Non-pigmented ciliary epithelial cell (primary cell): ENCODE measurements at places on chromosomes 7 and 10.

- DNase-seq: no peak
Observed at GRCh38 chr7:139808427-139808826, 20.6 kb upstream of the TBXAS1 start.

DNA sequence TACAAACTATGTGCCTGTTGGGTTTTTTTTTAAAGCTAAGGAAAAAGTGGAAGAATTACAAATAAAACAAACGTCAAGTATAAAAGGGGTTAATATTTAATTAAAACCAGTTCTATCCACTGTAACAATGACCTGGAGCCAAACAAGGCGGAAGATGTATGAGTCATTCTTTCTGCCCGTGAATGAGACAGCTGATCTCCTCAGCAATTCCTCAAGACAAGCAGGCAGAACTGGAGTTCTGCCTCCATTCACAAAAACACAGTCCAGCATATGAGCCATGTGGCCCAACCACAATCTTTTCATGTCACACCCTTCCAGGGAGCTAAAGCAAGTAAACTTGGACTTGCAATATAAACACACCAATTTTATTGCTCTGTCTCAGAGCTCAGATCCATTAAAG lies 8.4 kb downstream of the ETV1 start:
- DNase-seq: peak; percentile 95

- DNase-seq: no peak
Observed at GRCh38 chr7:44489955-44490350, 505 bp downstream of the NUDCD3 start.

- DNase-seq: no peak
Observed at GRCh38 chr10:119138346-119139306, 26.9 kb downstream of the SFXN4 start.

DNA sequence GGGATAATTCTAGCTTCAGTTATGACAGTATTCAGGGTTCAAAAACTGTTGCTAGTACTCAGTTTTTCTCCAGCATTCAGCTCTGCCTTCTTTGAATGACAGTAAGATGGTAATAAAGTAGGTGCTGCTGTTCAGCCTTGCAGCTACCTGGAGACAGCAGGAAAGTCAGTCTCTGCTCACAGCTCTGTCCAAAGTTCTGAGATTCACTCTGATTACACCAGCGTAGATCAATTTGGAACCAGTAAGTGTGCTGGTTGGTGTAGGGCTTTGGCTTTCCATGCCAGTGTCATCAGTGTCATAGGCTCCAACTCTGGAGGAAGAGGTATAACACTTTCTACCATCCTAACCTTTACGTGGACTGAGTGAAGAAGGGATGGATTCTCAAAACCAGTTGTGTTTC lies 26.2 kb downstream of the STK17A start:
- DNase-seq: no peak

- no peak for DNase-seq
Observed at GRCh38 chr7:26202019-26202990, 760 bp downstream of the CBX3 start.

GRCh38 chr10:77358656-77359055 lies 279.0 kb downstream of the KCNMA1 start:
- DNase-seq: no peak

- DNase-seq: no peak
Observed at GRCh38 chr10:80701706-80702105, 164.0 kb downstream of the SH2D4B start.

DNA sequence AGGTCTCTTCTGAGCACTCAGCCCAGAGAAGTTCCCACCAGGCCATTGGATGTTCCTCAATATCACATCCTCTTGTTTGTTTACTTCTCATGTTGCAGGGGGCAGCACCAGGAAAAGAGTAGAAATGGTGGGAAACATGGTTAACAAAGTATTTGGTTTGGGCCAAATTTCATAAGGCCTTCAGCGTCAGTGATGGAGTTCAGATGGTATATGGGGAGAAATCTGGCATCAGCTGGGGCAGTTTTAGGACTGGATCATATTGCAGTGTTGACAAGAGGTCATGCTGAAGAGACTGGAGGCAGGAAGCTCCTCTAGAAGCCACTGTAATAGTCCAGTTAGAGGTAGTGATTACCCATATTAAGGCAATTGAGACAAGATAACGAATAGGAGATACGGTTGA lies 200.0 kb downstream of the WDR11 start:
- no peak for DNase-seq

DNA sequence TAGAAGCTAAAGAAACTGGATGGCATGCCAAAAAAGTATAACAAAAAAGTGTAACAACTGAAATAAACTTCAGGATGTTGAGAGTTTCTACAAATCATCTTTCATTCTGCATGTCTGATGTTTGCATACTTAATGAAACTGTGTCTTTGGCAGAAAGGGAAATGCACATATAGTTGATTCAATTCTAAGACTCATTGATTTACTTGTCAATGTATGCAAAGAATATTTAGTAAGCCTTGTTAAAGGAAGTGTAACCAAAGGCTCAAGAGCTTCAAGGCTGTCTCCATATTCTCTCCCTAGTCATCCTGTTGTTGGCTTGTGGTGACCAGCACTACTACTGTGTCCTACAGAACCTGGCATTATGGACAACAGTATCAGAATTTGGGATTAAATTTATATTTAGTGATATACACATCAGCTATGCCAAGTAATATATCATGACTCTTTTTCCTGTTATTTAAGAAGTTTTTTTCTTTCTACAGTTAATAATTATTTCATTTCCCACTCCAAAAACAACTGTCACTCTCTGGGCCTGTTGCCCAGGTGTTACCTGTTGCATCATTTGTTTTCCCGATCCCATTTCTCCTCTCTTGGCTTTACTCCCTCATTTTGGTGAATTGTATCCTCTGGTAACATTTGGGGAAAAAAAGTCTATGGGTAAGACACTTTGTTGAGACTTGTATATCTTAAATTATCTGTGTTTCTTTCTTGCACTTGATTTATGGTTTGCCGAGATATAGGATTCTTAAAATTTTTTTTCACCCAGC lies 226.6 kb upstream of the BMPER start:
- no peak for DNase-seq

DNA sequence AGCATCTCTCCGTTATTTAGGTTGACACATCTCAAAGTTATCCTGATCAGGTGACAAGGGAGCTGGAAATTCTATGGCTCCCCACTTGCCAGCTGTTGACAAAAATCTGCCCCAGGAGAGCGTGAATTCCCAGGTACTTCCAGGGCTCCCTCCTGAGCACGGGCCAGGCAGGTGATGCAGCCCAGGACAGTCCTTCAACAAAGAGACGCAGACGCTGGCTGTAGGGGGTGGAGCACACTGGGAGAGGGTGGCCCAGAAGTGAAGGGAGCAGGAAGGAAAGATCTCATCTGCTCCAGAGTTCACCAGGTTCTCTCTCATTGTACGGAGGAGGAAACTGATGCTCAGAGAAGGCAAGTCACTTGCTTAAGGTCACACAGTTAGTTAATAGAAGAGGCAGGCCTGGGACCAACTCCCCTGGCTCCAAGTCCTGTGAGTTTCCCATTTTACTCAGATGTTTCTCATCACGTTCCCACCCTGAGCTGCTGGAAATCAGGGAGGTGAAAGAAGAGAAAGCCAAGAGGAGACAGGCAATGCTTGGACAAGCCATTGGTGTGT lies 41.0 kb upstream of the CHST3 start:
- DNase-seq: no peak

GRCh38 chr7:28500138-28500537 lies 87.8 kb downstream of the CREB5 start:
- no peak for DNase-seq

GRCh38 chr7:121486590-121486989 lies 90.5 kb upstream of the FAM3C start:
- DNase-seq: no peak

DNA sequence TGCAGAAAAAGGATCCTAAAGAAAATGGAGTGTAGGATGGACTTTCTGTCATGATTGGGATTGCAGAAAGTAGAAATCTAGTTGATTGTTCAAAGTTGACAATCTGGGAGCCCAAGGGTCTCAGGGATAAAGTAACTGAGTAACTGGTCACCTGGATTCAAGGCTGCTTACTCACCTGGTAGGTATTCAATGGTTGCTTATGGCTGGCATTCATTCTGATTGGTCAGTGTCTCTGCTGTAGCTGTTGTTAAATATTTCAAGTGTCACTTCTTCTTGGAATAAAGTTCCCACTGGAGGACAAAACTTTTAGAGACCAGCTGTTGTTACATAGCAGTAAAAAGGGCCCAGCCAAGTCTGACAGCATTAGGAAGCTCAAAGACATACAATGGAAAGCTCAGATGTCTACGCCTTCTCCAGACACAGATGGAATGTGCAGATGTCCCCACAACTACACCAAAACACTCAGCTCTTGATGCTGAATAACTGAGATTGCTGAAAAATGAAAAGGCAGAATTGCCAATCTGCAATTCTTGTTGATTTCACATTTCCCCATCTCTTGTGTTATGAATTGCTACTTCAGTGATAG lies 106.9 kb downstream of the ZNF467 start:
- no peak for DNase-seq

DNA sequence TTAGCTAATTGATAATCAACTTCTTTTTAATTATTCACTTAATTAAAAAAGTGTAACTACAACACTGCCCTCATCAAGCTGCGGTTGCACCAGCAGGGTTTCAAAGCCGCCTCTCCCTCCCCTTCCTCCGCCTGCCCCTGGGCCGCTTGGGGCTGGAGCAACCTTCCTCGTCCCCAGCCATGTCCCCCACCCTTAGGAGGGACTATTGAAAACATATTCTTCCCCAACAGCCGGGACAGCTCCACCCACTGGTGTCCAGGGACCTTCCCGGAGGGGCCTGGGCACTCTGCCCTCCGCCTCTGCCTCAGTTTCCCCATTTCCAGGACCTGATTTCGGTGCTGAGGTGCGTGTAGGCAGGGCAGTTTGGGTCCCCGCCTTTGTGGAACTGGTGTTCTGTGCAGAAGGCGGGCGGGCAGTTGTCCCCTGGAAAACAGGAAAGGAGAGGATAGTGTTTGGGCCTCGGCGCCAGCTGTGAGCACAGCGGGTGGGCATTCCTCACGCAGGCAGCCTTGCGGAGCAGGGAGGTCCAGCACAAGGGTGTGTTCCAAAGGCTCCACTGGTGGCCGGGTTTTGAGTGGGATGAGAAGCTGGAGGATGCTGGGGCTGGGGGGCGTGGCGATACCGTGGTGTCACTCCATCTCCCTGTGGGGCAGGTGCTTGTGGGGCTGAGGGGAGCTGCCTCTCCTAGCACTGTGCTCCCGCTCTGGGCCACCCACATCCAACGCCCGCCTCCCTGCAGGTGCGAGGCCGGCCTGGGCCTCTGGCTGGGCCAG lies 15.7 kb downstream of the UNCX start:
- DNase-seq: no peak

DNA sequence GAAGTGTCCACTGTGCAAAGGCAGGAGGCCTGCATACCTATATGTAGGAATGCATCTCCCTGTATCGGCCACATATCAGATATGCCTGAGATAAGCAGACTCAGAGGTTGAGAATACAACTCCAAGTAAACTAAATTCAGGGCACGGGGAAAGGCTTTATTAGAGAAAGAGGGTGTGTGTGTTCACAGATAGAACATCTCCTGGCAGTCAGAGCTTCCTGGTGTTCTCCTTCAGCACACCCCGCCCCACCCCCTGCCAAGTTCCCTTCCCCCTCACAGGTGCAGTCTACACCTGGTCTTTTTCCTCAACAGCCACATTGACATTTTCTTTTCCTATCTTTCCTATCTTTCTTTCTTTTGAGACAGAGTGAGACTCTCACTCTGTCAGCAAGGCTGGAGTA lies 17.1 kb downstream of the GBX1 start:
- no peak for DNase-seq
